ENCODE measurements at places on chromosomes 2 and 18.

- DNase-seq = no peak
These were observed 129.1 kb downstream of the SPTBN1 start for GRCh38 chr2:54585136-54585733.

GRCh38 chr18:62683935-62684334 lies 31.4 kb upstream of the PHLPP1 start:
- no peak for DNase-seq

- DNase-seq = no peak
These were observed 121.3 kb upstream of the FOSL2 start for GRCh38 chr2:28271231-28271918.

GRCh38 chr18:13268158-13269012 lies 49.8 kb downstream of the LDLRAD4 start:
- no peak for DNase-seq

GRCh38 chr2:118442996-118443553 lies 354.8 kb downstream of the INSIG2 start:
- DNase-seq = no peak

DNA sequence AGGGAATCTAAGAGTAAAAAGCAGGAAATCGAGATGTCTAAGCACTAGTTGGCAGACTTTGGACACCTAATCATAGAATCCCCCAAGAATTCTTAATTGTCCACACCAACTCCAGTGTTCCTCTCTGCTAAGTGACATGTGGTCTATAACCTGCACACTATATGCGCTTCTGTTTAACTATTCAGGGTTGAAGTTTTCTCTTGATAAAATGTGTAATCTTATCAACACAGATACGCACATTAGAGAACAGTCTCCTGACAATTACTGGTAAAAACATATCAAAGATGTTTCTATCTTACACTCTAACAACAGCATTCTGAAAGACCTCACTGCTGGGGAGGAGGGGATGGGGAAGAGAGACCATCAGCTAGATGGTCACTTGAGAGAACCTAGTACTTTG lies 3.9 kb downstream of the ABCB11 start:
- DNase-seq = no peak

GRCh38 chr2:67456428-67456827 lies 59.3 kb downstream of the ETAA1 start:
- no peak for DNase-seq

GRCh38 chr18:35371412-35372195 lies 5.5 kb downstream of the ZNF396 start:
- DNase-seq = no peak

GRCh38 chr2:137638932-137639331 lies 325.3 kb upstream of the HNMT start:
- no peak for DNase-seq

DNA sequence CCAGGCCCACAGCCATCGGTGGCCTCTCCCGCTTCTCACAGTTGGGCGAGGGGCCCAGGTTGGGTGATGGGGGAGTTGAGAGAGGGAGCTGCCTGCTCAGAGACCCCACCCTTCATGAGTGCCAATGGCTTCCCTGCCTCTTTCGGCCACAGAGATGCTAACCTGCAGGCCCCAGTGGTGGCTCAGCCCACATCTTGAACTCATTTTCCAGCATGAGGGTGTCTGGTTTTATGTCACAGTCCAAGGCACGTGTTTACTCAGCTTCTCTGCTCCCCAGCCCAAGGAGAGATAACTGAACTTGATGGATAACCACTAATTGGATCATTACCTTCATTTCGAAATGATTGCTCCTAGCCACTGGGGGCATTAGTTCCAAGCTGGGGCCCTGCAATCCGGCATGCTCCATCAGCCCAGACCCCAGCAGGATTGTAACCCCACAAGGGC lies 45.9 kb upstream of the SIX2 start:
- DNase-seq = no peak

- DNase-seq = no peak
These were observed 55.8 kb upstream of the TNP1 start for GRCh38 chr2:216915557-216916150.

GRCh38 chr2:143294068-143294467 lies 164.8 kb downstream of the ARHGAP15 start:
- DNase-seq = no peak

GRCh38 chr2:174870787-174871186 lies 106.5 kb upstream of the CHRNA1 start:
- no peak for DNase-seq

- no peak for DNase-seq
These were observed 13.5 kb downstream of the SDC1 start for GRCh38 chr2:20211420-20211819.

GRCh38 chr18:66534110-66534509 lies 69.8 kb downstream of the CDH19 start:
- DNase-seq = peak; percentile 71

GRCh38 chr18:76515576-76515975 lies 20.5 kb upstream of the ZNF516 start:
- no peak for DNase-seq

DNA sequence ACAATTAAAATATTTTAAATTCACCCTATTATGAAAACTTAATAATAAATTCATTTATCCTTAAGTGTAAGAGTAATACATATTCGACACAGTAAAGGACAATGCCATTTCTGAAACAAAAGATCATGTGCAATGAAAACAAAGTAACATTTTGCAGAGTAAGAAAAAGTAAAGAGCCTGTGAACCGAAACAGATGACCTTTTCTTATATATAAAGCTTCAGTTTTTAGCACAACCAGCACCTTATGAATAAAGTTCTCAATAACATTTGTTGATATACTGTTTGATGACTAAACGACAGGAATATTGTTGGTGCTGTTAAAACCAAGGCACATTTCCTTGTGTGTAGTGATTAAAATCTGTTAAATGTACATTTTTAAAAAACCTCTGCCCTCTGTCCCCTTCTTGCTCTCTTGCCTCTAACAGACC lies 1.5 kb downstream of the PELI1 start:
- DNase-seq = peak; percentile 23

GRCh38 chr2:178871536-178871935 lies 64.3 kb upstream of the TTN start:
- DNase-seq = no peak

DNA sequence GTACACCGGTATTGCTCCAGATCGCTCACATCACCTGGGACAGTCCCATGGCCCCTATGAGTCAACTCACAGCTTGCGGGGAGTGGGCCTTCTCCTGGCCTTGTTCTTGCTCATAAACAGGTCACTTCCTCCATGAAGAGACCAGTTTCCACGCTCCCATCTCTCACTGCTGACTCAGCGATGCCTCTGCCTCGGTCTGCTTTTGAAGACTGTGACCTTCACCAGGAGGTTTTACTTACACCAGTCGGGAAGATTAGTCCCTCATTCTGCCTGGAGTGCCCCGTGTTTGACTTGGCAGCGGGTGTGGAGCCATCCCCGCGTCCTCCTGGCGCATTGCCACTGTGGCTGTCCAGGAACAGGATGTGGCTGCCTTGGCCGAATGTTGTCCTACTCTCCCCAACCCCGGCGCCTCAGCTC lies 159.8 kb downstream of the RHBDD1 start:
- no peak for DNase-seq

- no peak for DNase-seq
These were observed 49.7 kb downstream of the RASGRP3 start for GRCh38 chr2:33526132-33526531.

DNA sequence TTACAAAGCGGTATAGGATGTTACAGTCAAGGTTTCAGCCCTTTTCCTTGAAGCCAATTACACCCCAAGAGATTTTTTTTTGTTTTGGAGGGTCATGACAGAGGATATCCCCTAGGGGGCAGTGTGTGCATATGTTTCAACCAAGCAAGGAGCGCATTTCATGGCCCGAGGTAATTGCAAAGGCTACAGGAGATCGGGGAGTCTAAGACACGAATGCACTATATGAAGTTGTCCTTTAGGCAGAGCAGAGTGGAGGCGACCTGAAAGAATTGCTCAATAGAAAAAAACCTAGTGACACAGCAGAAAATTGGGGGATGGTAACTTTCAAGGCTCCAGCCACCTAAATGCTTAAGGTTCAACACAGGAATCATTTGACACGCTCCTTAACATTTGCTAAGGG lies 219.8 kb upstream of the PARD3B start:
- peak; percentile 72 for DNase-seq

DNA sequence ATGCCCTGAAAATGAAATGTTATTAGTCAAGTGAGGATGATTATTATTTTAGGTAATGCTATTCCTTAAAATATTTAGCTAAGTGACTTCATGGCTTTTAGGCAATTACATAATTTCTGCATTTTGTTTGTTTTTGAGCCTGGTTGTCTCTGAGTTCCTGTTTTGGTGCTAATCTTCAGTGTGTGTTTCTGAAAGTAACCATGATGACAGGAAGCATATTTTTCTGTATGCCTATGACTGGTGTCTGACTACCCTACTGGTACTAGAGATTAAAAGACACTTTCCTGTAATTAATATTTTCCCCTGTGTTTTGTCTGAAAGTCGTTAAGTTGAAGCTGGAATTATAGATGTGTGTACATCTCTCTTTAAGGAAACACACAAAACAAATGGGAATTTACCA lies 295.0 kb upstream of the SPRED2 start:
- DNase-seq = no peak

GRCh38 chr2:45477546-45477945 lies 133.5 kb downstream of the SRBD1 start:
- no peak for DNase-seq

- no peak for DNase-seq
These were observed 35.8 kb downstream of the RBKS start for GRCh38 chr2:27854229-27854862.

DNA sequence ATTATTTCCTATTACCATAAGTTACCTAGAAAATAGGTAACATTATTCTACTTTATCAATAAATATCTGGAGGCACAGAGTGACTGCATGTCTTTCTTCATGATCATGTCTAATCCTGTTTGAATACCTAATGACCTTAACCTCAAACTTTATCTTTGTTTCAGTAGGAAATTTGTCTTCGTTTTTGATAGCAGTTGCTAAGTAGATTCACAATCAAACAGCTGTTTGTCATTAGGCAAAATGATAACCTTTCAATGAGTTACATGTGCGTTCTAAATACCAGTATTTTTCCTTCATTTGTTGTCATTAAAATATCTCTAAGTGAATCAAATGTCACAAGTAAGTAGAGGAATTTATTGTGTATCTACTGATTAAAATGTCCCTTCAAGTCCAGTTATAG lies 473.8 kb downstream of the NRXN1 start:
- DNase-seq = no peak

DNA sequence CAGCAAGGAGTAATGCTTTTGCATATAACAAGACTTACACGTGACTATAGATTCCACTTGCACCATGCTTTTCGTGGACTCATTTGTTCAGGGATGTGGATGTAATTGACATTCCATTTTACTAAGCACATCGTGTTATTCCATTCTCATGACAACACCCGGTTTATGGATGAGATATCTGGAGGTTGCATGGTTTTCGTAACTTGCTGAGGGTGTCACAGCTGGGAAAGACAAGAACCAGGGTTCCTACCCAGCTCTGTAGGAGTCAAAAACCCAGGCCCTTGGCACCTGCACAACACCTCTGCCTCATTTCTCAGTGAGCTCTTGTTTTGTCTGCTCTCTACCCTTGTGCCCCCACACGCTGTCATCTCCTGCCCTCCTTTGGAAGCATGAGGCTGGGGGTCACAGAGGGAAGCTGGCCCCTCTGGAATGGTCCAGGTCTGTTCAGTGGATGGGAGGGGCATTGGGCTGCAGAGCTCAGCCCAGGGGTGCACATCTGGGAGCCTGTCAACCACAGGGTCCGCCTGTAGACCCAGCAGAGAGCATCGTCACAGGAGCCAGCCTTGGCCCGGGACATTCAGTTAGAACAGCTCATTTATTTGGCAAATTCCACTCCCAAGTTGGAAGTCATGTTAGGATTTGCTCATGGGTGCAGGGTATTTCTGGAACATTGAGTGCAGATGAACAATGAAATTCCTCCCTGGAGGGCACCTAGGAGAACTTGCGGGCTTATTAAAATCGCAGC lies 120.1 kb upstream of the TWIST2 start:
- DNase-seq = no peak

- DNase-seq = no peak
These were observed 78.5 kb upstream of the PTPRM start for GRCh38 chr18:7488571-7488970.

GRCh38 chr18:42184685-42185477 lies 229.8 kb downstream of the PIK3C3 start:
- DNase-seq = no peak

GRCh38 chr2:218298314-218298875 lies 6.1 kb upstream of the TMBIM1 start:
- no peak for DNase-seq

GRCh38 chr2:65215946-65216345 lies 11.7 kb upstream of the ACTR2 start:
- no peak for DNase-seq

DNA sequence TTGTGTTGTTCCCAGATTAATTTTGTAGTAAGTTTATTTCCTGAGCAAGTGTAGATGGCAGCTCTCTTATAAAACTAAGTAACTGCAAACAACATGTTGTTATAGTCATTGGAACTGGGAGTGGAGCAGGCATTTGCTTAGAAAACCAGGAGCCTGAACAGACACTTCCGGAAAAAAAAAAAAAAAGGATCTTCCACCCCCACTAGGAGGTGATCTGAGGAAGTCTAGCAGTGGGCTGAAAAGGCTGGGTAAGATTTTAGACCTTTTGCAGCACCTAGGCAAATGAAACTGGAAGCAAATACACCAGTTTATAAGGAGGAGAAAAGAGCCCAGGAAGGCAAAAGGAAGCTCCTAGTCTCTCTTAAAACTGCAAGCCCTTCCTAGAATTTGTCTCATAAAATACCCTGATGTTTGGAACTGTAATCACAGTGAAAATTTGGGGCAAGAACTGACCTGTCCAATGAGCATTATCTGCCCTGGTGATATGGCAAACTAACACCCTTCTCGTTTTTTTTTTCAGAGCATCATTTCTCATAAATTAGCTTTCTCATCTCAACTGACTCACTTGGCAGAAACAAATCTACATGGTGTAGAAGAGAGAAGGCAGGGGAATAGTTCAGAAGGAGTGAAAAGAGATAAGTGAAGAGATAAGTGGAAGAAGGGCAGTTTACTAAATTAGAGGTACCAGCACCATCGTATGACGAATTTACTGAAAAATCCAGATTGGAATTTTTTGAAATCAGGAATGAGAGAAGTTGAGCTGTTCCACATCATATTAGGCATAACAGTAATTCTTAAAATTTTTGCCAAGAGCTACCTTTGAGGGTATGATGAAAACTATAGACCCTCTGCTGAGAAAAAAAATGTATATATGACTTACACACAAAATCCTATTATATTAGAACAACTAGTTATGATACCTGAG lies 4.2 kb upstream of the CCNYL1 start:
- no peak for DNase-seq

- peak; percentile 47 for DNase-seq
These were observed 11.2 kb downstream of the ATP6V1B1 start for GRCh38 chr2:70946832-70947442.

GRCh38 chr18:73147590-73147989 lies 279.8 kb upstream of the NETO1 start:
- DNase-seq = no peak

Data from NCI-H1092 treated with DMSO at 0.1 percent for 48 hours (cell line).